ENCODE measurements at places on chromosomes 6 and 20.

DNA sequence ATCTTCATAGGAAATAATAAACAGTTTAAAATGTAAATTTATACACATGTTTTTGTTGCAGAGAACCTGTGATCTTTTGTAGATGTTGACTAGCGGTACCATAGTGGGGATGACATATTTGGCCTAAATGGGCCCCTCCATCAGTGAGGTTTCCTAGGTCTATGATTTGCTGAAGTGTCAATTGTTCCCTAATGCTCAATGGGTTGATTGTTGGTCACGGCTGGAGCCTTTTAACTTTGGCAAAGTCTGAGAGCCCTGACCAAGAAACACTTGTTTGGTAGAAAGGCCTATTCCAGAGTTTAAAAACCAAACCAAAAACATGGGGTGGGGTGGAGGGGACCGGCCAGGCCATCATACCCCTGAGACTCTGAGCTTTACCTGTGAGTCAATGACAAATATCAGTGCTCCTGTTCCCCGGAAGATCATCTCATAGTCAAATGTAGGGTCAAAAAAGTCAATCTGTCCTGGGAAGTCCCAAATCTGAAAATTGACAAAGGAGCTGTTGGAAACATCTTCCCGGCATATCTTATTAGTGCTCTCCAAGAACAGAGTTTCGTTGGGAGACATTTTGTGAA, 25.1 kb downstream of the RRAGD start:
- no peak for DNase-seq

DNA sequence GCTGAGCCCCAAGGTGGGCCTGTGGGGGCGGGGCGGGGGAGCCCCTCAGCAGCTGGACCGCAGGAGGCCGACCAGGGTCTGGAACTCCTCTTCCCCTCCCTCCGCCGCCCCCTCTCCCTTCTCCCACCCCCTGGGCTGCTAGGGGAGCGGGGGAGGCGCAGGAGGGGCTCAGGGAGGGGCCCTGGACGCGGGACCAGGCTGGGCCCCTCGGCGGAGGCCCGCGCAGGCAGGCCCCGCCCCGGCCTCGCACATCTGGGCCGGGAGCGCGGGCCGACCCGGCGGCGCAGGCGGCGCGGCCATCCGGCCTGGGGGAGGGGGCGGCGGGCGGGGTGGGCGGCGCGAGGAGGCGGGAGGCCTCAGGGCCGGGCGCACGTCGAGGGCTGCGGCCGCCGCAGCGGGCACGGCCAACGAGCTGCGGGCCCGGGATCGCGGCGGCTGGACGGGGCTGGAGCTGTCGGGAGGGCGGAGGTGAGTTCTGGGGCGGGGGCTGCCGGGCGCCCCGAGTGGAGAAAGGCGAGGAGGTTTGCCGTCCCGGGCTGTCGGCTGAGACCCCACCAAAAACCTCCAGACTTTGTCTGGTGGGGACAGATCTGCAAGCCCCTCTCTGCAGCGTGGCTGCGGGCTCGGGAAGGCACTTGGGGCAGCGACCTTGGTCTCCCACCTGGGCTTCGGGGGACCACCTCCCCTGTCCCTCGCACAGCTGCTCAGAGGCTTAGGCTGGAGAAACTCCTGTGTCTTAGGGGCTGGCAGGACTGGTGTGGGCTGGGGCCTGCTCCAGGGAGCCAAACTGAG, at the start of gene HSPA12B:
TSS of gene HSPA12B (plus strand) at position 359 of the 792 bp plus-strand sequence. CDS start 5,990 bp downstream, outside the sequence.
- DNase-seq, result no peak

DNA sequence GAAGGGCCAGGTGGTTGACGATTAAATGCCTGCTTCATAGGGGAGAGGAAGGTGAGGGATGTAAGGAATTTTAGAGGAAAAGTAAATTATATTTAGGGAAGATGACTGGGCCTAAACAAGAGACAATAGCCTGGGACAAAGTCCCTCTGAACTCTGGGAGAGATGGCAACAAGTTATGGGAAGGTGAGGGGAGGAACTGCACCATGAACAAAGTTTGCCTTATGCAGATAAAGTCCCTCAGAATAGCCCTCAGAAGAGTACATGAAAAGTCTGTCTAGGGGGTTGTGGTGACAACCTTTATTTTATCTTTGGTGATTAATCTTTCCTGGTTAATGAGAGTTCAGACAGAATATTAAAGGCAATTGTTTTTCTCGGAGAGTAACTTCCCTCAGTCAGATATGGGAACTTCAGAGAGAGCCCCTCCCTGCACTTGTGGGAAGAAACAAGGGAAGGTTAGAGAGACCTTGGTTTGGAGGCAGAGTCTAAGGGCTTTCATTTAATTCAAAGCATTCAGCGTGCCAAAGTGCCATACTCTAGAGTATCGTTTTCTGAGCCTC, 27.1 kb upstream of the FAM217A start:
- DNase-seq, result no peak

GRCh38 chr6:41446907-41447545, 99.2 kb upstream of the FOXP4 start:
- DNase-seq, result no peak

GRCh38 chr6:130936933-130937332, 109.7 kb downstream of the SMLR1 start:
- no peak for DNase-seq

DNA sequence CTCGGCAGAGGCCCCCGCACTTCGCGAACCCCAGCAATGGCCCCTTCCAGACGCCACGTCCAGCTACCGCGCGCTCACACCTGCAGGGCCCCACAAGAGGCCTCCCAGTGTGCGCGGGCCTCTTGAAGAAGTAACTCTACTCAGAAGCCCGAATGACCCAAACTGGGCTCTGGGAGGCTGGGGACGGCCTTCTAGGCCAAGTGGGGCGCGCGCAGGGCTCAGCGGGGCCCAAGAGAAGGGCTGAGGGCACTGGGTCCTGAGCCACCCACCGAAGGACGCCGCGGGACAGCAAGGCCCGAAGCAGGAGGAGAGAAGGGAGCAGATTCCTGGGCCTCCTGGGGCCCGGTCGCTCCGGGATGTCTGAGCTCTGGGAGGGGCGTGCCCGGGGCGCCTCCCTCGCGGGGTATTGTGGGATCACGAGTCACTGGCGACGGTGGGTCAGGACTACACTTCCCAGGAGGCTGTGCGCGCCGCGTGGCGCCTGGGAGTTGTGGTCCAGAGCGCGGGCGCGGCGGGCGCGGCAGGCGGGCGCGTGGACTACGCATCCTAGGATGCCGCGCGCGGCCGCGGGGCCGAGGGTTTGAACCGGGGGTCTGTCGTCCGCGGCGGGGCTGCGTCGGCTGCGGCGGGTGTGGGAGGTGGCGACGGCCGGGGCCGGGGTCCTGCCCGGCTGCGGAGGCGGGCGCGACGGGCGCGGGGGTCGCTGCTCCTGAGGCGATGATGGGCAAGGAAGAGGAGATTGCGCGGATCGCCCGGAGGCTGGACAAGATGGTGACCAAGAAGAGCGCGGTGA, at the start of gene TCEA2:
TSS of gene TCEA2 (plus strand) at position 603 of the 793 bp plus-strand sequence. CDS start at position 718, 115 bp downstream.
- peak; percentile 92 for DNase-seq

Measured in activated T-cell treated with anti-CD3 and anti-CD28 coated beads for 1 hour (primary cell).